ENCODE measurements at places on chromosomes 5 and 9.

GRCh38 chr5:126192226-126192625 lies 231.0 kb upstream of the GRAMD2B start:
- DNase-seq, result no peak

- DNase-seq, result no peak
These were observed 54.5 kb upstream of the TAF11L2 start for GRCh38 chr5:17443333-17444130.

DNA sequence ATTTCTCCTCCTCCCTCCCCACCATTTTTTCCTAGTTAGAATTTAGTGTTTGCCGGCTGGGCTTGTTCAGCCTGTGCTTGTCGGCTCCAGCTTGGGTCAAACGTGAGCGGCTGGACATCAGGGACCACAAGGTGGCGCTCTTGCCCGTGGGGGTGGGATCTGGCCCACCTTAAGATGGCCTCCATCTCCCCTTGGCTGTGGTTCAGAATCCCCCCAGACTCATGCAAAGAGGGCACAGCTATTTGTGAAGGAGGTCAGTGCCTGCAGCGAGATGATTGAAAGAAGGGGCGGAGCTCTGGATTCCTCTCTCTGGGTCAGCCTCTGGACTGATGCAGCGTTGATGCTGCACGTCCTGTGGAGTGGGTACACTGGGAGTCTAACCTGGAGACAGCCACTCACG lies 283.3 kb upstream of the TUT7 start:
- no peak for DNase-seq

DNA sequence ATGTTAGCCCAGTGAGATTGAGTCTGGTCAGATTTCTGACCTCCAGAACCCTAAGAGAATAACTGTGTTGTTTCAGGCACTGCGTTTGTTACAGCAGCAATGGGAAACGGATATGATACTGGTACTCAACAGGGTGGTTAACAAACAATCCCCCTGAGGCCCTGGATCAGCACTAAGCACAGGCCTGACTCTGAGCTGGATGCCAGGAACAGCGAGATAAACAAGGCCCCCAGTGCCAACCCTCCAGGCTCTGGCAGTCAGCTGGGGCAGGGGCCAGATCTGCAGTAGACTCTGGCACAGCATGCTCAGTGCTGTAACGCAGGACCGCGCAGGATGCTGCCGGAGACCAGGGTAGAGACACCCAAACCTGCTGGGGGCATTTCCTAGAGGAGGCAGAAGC lies 22.1 kb downstream of the CPLX2 start:
- DNase-seq, result no peak

DNA sequence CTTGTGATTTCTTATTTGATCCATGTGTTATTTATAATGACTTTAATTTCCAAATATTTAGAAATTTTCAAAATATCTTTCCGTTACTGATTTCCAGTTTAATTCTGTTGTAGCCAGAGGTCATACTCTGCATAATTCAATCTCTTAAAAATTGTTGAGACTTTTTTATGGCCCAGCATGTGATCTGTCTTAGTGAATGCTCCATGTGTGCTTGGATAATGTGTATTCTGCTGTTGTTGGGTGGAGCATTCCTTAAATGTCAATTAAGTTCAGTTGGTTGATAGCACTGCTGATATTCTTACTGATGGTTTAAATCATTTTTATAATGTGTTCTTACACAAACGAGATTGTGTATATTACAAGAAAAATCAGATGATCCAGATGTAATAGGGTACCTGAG lies 180.8 kb downstream of the RGS3 start:
- no peak for DNase-seq

- no peak for DNase-seq
These were observed 80.1 kb downstream of the ITGA1 start for GRCh38 chr5:52867809-52868208.

GRCh38 chr5:169250887-169251286 lies 50.1 kb downstream of the SLIT3 start:
- DNase-seq, result no peak

DNA sequence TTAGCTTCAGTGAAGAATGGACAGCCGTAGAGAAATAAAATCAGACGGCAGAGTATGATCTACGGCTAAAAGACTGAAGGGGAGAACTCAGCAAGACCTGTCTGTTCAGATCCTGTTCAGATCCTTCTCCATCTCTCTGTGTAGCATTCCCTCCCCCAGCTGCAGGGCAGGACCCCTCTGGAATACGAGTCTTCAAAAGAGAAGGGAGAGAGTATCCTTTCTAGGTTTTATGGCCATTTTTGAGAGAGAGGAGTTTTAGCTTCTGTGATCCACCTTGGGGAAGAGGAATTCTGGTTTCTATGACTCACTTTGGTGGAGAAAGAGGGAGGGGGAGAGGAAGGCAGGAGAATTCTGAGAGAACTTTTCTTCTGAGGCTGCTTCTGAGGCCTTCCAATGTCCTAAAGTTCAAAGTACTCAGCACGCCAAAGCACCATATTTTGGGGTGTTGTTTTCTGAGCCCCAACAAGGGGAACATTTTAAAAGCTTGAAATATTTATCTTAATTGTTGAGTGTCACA lies 194.4 kb upstream of the TLE4 start:
- no peak for DNase-seq

- DNase-seq, result no peak
These were observed 189.3 kb upstream of the PIK3R1 start for GRCh38 chr5:68026092-68026885.

GRCh38 chr9:108083796-108084352 lies 594.3 kb upstream of the KLF4 start:
- no peak for DNase-seq

DNA sequence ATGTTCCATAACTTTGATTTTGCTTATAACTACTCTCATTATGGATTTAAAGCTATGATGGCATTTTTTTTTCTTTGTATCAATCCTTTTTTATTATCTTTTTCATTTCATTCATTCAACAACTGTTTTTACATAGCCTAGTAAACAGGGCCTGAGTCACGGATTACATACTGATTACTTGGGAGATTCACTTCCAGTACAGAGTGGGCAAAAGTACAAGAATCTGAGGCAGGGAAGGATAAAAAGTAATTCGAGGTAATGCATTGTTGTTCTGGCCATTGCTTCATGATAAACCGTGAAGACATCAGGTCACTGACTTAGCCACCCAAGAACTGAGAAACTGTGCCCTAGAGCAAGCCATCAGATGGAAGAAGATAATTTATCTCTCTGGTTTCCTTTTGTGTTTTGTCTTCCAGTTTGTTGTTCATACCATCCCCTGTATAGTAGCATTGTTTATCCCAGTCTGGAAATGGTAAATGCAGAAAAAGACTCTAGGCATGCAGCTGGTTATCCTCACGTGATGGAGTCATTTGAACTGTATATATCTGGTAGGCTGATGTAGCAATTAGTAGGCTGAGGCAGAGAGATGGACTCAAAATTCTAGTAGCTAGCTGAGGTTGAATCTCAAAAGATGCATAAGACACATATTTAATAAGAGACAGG lies 145.6 kb downstream of the CNTLN start:
- no peak for DNase-seq

DNA sequence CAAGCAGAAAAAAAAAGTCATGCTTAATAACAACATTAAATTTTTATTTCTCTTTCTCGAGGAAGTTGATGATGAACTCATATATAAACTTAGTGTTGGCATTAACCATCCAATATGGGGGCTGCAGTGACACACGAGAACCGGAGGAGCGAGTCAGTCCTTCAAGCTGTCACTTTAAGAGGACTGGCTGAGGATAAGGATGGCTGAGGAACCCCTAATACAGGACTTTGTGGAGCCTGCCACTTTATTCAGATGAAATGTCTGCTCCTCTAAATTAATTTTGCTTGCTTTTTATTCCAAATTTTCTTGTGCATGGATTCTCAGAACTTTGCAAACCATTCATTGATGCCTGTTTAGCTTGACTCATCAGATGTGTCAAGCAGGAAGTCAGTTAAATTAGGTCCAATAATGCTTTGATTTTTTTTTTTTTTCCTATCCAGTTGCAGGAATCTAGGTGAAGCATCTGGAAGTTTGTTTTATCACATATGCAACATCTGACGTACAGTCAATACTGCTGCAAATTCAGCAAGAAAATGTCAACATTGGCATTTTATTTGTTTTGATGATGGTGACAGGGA lies 144.2 kb upstream of the COL5A1 start:
- DNase-seq, result no peak

- DNase-seq, result no peak
These were observed 46.7 kb upstream of the UBQLN1 start for GRCh38 chr9:83754383-83754977.

DNA sequence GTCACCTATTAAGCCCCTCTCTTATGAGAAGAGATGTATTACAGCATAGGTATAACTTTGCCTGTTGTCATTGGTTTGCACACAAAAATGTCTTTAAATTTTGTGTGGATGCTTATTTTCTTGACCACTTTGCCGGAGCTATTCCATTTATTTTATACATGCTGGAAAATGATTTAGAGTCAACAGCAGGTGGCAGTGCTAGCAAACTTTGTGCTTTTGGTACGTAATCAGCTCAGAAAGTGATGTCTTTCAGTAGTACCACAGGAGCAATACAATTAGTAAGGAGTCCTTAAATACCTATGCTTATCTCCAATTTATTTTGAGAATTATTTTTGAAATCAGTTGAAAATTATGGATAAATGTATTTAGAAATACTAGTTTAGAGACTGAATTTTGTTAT lies 19.8 kb upstream of the NUDT12 start:
- DNase-seq, result peak; percentile 51

DNA sequence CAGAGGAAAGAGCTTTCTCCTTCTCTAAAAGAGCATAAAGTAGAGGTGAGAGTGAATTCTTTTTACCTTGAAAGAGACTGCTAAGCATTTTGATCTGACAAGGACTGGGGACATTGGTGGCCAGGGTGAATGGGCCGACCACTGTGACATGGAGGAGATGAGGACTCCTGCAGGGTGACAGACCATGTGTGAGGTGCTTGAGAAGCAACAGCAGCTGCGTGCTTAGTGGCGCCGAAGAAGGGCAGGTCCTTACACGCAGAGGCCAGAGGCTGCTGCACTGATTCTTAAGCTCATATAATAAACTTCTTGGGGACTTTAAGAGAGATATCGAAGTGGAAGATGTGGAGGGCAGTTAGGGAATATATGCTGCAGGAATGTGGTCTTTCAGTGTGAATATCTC lies 8.7 kb upstream of the JAKMIP2 start:
- DNase-seq, result no peak

DNA sequence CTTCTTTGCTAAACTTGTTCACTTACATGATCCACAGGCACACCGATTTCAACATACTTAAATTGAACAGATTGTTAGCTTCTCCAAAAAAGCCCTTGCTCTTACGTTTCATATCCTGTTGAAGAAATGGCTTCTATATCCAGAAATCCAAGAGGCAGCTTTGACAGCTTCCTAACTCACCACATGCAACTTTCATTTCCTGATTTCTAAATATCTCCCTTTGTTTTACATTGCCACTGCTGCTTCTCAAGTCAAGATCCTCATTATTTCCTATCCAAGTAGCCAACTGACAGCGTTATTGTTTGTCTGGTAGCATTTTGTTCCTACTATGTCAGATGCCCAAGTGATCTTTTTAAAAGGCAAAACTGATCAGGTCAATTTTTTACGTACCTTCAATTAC lies 913.2 kb upstream of the TYRP1 start:
- no peak for DNase-seq

- DNase-seq, result no peak
These were observed 676 bp downstream of the NOL6 start for GRCh38 chr9:33472881-33473615.

GRCh38 chr5:172529896-172530295 lies 75.6 kb upstream of the SH3PXD2B start:
- DNase-seq, result no peak

- no peak for DNase-seq
These were observed 90.7 kb downstream of the CACNA1B start for GRCh38 chr9:137968235-137968634.

GRCh38 chr9:116149844-116150243 lies 3.7 kb upstream of the PAPPA start:
- peak; percentile 22 for DNase-seq

DNA sequence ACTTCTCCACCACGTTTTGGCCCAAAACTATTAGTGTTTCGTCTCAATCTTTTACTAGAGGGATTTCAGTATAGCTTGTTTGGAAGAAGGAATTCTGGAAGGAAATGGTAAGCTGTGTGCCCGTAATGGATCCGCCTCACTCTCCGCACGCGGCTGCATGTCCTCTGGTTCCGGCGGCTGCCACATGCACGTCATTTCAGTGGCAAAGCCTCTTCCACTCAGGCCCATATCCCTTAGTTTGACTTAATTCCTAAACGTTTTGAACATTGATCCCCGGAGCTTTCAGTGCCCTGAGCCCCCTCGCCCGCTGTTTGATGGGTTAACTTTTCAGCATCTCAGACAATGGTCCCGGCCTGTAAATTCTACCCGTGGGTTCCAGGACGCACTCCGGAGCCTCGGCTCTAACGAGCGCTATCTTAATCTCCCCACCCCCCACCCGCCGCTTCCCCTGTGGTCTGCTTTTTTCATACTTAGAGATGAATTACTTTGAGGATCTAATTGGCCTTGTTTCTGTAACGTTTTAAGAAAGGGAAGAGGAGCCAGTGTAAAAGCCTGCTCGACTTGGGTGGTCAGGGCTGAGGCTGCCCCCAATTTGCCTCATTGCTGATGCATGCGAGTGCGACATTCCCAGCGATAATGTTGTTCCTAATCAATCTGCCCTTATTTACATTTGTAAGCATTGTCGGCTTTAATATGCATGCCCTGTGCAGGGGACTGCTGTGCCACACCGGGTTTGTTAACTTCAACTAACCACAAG lies 4.6 kb downstream of the PTCH1 start:
- DNase-seq, result peak; percentile 37

DNA sequence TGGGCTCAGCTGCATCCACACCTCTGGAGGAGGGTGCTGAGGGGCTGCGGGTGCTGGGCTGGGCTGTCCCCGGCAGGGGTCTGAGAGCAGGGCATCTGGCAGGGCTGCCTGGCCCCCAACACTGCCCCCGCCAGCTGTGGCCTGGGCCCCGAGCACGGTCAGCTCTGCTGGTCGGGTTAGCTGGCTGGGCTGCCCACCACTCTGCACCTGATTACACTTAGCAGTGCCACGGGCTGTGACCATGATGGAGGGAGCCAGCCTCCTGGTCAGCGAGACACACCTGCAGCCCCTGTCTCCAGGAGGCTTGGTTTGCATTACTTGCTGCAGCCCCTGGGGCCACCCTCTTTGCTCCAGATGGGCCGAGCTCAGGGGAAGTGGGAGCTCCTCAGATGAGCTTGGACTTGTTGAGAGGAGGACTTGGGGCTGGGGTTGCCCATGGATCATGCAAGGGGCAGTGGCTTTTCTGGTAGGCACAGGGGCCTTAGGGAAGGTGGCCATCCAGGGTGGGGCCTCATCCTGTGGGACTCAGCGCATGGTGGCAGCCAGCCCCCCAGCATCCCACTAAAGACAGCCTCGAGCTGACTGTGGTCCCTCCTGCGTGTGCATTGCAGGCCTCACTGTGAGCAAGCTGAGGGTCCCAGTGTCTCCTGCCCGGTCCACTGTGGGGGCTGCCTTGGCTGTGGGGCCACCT lies 132.0 kb upstream of the FAM120A start:
- no peak for DNase-seq
